Activated T-cell treated with anti-CD3 and anti-CD28 coated beads for 4 hours (primary cell): ENCODE measurements at places on chromosomes 13 and 19.

DNA sequence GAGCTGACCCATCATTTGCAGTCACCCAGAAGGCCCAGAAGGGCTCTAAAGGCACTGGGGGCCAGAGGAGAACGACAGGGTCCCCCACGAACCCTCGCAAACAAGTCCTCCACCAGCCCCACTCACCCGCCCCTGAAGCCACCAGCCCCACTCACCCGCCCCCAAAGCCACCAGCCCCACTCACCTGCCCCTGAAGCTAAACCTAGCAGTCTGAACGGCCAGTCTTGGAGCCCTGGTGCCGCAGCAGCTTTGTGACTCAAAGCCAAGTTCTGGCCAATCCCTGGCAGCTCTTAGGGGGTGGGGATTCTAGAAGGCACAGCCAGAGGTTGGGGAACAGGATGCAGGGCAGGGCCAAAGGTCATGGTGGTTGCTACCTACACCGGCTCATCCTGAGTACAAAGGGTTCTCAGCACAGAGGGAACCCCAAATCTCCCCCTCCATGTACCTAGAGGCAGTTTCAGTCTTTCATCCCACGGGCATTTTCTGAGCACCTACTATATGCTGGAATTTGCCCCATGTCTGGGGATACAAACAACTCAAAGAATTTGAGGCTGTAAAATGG is at the start of gene IQCN:
IQCN (minus strand) TSS at position 234 of the 562 bp plus-strand sequence. CDS start 4,974 bp downstream, outside the sequence.
- no peak for DNase-seq

DNA sequence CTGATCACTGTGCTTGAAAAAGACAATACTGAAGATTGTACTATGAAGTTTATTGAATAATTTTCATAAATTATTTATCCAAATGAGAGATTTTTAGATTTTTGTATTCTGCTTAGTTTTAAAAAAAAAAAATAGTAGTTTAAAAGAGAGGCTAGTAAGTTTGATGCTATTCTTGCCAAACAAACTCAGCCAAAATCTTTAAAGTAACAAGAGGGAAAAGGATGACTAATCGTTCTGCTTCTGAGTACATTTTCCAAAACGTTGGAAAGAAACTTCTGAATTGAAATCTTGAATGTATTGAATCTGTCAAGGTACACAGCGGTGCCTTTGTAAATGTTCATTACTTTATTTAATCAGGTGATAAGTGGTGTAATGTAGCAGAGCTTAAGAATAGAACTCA is 34.4 kb downstream of the NUP58 start:
- DNase-seq: no peak

GRCh38 chr13:45120967-45121831 is 889 bp downstream of the GTF2F2 start:
- no peak for DNase-seq

DNA sequence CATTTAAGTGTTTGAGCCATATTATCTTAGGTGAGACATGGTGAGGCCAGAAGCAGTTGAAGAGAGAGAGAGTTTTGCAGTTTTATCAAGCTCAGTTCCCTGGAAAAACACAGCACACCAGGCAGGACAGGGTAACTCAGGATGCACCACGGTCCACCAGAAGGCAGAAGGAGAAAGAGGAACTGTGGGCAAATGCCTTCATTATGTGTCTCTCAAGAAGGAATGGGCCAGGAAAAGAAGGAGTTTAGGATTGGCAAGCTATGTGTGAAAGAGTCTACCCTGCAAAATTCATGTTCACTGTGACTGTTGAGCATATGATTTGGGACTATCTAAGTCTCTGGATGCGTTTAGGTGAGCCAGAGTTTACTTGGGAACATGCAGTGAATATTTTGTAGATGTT is 934.5 kb upstream of the MIR17HG start:
- DNase-seq: no peak

- DNase-seq: no peak
These were observed 93.1 kb downstream of the PCDH17 start for GRCh38 chr13:57724486-57725272.

DNA sequence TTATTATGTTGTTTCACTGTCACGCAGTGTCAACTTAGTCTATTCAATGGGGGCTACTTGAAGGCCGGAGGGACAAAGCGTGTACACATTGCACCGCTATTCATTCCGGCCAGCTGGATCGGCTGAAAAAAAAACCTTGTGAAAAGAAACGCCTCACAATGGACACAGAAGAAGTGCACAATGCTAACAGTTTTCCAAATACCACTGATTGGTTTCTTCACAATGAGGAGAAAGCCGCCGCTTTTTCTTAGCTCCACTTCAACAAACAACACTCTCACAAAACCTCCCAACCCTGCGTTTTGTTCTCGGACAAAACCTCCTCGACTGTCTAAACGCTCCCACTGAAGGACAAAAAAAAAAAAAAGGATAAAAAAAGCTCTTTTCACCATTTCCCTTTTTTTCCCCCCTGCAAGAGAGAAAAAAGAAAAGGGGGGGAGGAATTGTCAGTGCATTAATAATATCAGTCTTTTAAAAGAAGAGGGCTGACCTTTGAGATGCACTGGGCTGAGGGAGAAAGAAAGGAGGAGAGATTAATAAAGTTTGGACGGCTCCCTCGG is 5.4 kb downstream of the SOX21 start:
- no peak for DNase-seq

- DNase-seq: no peak
These were observed 2212.7 kb upstream of the PCDH20 start for GRCh38 chr13:63628310-63628709.

DNA sequence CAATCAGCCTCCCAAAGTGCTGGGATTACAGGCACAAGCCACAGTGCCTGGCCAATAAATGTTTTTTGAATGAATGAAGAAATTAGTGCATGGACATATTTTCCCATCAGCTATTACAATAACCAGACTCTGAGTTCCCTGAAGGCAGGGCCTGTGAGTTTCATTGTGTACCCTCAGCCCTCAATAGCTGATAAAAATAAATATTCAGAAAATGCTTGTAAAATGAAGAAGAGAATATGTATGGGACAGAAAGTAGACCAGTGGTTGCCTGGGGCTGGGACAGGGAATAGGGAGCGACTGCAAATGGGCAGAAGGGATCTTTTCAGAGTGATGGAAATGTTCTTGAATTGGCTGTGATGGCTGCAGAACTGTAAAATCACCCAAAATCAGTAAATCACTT is 28.8 kb downstream of the NUMBL start:
- no peak for DNase-seq

GRCh38 chr13:32905864-32906180 is 110.4 kb upstream of the KL start:
- no peak for DNase-seq

DNA sequence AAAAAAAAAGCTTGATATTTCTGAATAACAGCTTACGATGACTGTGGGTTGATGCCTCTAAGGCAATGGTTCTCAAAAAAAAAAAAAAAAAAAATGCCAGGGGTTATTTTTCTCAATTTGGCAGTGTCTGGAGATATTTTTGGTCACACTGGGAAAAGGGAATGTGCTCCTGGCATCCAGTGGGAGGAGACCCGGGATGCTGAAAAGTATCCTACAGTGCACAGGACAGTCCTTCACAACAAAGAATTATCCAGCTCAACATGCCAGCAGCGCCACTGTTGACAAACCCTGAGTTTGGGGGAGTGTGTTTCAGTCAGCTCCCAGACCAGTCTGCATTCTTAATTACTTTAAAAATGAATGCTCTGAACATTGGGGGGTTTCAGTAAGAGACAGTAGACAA is 54.5 kb downstream of the FLT3 start:
- DNase-seq: no peak

- no peak for DNase-seq
These were observed 5.7 kb upstream of the CD70 start for GRCh38 chr19:6596621-6597020.

DNA sequence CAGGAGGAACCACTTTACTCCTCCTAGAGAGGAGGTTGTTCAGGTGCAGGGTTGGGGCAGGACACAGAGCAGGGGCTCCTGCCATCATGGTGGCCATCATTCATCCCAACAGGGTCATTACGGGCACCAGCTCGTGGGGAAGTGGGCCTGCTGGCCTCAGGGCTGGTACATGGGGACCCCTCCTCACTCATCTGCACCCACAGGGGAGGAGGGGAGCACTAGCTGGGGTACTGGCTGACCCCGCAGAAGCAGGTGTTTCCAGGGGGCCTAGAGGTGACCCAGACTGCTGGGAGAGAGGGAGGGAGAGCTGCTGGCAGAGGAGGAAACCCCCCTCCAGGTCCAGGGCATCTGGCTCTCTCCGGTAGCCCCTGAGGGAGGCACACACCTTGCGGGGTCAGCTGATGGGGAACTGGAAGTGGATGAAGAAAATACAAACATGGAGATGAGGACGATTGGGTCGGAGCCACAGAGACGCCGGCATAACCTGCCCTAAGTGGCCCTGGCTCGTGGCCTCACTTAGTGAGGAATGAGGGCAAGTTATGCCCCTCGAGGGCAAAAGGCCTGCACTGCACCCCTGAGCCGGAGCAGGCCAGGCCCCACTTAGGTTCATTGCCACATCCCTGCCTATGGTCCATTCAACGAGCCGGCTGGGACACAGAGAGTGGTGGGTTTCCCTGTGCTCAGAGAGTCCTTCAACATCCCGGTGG is 76.2 kb downstream of the SOX1 start:
- DNase-seq: no peak

GRCh38 chr13:72757792-72758535 is 23.7 kb downstream of the DIS3 start:
- DNase-seq: no peak
